ENCODE measurements at places on chromosomes 1 and 21.

GRCh38 chr1:174005032-174005431 is 17.1 kb downstream of the RC3H1 start:
- no peak for DNase-seq

GRCh38 chr1:54356680-54357147 is 49.5 kb downstream of the SSBP3 start:
- peak; percentile 41 for DNase-seq

GRCh38 chr1:116166655-116167054 is 55.5 kb downstream of the MAB21L3 start:
- DNase-seq = no peak

DNA sequence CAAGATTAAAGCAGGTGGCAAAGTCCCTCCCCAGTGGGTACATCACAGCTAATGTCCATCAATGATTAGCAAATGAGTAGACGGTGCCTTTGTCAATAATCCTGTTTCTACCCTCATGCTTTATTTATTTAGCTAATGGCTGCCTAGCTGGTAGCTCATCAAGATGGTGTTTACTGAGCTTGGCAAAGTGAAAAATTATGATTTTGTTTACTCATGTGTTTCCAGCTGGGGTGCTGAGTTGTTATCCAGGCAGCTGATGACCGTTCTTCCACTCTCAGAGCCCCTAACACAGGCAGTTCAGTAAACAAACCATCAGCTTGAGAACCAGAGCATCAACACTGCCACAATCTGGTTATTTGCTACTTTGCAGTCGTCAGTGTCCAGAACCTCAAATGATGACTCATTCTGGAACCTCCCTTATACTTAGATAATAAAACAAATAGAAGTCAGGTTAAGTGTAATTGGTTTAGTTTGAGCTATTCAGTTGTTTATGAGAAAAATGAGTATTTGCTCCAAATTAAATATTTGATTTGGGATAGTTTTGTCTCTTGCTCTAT is 163.9 kb downstream of the ST6GALNAC5 start:
- DNase-seq = no peak

- no peak for DNase-seq
Observed at GRCh38 chr1:158055854-158056253, 62.4 kb downstream of the KIRREL1 start.

DNA sequence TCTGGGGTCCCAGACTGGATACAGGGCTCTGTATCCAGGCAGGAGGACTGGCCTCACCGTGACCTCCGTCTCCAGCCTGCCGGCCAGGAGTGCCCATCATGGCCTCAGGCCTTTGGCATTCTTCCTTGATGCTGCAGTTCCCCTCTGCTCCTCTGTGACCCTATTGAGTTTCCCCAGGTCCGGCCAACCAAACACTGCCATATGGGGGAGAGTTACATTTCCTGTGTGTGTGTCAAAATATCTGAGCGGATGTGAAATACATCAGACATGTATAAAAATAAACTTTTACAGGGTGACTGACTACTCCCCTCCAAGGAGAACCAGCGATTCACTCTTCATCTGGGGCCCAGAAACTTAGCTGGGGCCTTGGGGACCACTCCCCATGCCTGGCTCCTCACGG is 10.2 kb upstream of the UBL4B start:
- DNase-seq = no peak

GRCh38 chr1:218361298-218362065 is 16.3 kb downstream of the TGFB2 start:
- no peak for DNase-seq

DNA sequence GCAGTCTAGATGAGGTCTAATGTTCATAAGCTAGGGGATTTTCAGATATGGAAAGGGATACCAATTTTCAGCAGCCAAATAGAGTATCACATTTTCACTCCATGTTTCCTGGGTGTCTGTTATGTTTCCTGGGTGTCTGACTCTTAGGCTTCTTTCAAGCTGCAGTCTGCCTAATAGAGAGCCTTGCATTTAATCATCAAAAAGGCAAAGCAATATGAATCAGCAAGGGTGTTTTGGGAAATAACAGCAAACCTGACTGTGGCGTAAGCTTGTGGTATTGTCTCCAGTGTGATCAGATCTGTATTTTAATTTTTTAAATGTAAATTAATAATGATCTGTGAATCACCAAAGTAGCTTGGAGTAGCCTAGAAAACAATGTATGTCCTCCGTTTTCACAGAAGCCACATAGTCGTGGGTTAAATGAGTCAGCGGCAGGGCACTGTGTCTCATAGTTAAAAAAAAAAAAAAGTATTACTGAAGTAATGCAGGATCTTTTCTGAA is 10.4 kb downstream of the LGALS8 start:
- DNase-seq = peak; percentile 25

- no peak for DNase-seq
Observed at GRCh38 chr1:172680733-172681275, 21.9 kb downstream of the FASLG start.

DNA sequence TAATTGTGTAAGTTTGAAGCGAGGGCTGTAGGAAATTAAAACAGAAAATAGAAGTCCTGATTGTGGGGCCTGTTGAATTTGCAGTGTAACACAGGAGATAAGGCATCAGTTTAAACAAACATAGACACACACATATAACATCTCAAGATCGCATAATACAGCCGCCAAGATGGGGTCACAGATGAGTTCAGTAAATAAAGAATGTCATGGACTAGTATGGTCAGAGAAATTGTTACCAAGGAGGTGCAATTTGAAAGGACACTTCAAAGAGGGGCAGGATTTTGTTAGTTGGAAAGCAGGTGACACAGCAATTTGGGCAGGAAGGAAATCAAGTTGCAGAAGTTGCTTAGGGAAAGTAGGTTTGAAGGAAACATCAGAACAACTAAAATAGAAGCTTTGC is 450.0 kb downstream of the USP25 start:
- DNase-seq = no peak

GRCh38 chr1:91569411-91570119 is 68.9 kb downstream of the CDC7 start:
- DNase-seq = no peak

All from stimulated activated CD4-positive, alpha-beta T cell treated with anti-CD3 and anti-CD28 coated beads, Interleukin-4, amount 100 ng/mL, for 1 hour (primary cell).